ENCODE measurements at places on chromosomes 12 and 14.

DNA sequence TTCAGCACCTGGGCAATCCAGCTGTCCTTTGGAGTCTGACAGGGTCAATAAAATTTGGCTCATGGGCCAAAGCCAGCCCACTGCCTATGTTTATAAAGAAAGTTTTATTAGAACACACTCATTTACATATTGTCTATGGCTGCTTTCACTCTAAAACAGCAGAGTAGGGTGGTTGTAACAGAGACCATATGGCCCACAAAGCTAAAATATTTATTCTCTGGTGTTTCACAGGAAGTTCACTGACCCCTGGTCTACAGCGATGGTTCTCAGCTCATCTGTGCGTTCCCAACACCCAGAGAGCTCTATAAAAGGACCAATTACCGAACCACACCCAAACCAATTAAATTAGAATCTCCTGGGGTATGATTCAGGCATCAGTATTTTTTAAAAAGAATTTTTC, 37.7 kb upstream of the RTRAF start:
- DNase-seq, result no peak

DNA sequence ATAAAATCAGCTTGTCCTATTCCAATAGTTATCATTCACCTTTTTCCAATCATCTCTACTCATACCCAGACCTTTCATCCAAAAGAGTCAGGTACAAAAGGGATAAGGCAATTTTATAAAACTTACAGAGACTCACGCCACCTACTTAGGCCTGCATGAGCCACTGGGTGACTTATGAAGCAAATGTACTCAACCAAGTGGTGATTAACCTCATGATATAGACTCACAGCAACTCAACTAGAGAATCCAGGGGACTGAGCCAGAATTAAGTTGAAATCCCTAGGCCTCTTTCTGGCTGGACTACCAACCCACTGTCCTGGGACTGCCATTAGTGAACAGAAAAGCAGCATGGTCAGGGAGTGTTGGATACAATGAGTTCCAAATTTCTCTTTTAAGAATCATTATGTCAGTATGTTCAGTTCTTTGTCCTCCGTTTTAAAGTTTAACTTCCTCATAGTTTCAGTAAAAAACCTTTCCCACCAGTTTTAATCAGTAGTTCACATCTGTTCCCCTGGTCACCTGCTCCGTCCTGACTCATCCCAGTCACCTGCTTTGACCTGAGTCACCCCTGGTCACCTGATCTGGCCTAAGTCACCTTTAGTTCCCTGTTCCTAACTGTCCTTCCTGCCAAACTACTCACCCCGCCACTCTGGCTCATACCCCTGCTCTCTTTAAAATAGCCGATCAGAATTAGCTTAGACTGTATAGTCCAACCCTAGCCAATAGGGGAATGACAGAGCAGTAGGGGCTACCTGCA, 36.8 kb downstream of the SPTSSA start:
- no peak for DNase-seq

GRCh38 chr12:94951071-94951934, 52.2 kb downstream of the NDUFA12 start:
- no peak for DNase-seq

DNA sequence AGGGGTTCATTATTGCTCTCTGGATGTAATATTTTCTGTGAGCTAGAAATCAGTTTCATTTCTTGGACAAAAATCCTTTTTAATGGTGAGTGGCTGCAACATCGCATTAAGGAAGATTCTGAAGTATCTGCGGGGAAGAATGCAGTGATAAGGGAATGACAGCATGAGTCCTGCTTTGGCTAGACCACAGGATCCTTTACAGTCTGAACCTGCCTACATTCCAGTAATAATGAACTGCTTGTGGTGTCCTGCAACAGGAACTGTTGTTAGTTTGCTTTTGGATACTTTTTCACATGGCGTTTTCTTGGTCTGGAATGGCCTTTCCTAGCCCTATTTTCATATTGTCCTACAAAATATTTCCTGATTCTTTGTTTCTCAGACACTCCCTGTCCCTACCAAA, 15.7 kb downstream of the MDM2 start:
- no peak for DNase-seq

DNA sequence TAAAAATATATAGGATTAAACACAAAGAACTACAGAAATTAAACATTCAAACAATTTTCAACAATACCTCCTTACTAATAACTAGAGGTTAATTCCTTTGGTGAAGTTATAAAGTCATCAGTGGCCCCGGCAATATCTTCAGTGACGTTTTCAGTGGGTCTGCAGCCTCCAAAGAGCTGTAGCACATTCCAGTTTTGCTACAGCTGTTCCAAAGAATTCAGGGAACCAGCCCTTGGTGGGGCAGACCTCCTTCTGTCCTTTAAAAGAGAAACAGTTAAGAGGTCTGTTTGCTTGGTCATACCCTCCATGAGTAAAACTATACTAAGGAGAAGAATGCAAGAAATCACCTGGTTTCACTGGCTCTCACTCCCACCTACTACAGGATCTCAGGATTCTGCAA, 99.2 kb upstream of the ZDHHC17 start:
- no peak for DNase-seq

GRCh38 chr12:4957761-4958160, 48.1 kb downstream of the KCNA1 start:
- no peak for DNase-seq

- peak; percentile 53 for DNase-seq
Measured at GRCh38 chr14:21868442-21869046, 194.9 kb upstream of the OR4E1 start.

DNA sequence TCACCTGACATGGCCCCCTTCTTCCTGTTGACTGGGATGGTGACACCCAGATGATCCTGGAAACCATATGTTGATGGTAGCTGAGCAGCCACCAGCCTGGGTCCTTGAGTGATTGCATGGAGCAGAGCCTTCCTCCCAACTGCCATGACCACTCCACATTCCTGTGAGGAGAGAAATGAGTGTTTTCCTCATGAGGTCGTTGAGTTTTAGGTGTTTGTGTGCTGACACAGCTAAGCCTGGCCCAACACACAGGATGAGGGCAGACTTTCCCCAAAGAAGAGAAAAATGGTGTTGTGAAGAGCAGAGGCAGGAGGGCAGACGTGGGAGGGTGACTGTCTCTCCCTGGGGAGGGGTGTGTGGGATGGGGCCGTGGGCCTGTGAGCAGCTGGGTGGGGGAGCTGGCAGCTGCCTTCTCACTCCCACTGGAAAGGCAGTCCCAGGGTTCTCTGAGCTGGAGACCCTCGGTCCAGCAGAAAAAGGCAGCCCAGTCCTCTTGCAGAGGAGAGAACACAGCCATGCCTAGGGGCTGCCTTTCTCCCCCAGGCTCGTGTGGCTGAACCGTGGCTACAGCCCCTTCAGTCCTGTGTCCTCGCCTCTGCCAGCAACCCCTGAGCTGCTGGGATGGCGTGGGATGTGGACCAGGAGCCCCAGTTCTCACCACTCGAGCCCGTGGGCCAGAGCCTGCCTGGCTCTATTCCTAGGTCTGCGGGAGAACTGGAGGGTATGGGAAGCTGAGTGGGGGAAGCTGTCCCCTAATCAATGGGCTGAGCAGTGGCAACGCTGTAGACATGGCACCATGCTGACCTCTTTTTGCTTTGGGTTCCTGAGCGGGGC, 257.0 kb downstream of the ADGRD1 start:
- DNase-seq, result no peak

- DNase-seq, result no peak
Measured at GRCh38 chr14:22980672-22981089, 1.7 kb downstream of the AJUBA start.

DNA sequence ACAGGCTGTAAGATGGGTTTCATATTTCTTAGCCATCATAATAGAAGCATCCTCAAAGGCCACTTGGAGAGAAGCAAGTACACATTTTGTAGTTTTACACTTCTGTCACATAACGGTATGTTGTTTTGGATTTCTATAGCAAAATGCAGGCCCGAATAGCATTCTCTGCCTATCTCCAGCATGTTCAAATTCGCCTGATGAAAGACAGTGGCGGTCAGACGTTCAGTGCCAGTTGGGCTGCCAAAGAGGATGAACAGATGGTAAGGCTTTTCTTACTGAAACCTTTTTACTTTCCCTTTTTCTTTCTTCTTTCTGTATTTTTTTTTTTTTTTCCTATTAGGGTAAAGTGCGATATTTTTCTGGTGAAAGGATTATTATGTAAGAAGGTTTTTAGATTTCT, 110.5 kb downstream of the TTLL5 start:
- DNase-seq, result no peak

GRCh38 chr14:105126981-105127329, 41.6 kb downstream of the JAG2 start:
- DNase-seq, result no peak

All from stimulated activated CD8-positive, alpha-beta memory T cell treated with anti-CD3 and anti-CD28 coated beads, Interleukin-7, amount 100 ng/mL, for 1 hour (primary cell).